ENCODE measurements at places on chromosomes 11 and 22. TPM values are rescaled to one million over a fixed set of nuclear protein-coding genes. Genes with fewer than 3 reads are reported as not detected.

GRCh38 chr11:69153661-69154060 lies 2.1 kb upstream of the SMIM38 start:
- H3K27me3 ChIP-seq, result no peaks in the 10 kb centered on the region
- no peaks in the 10 kb centered on the region for H3K4me1 ChIP-seq
- no peaks in the 10 kb centered on the region for H3K36me3 ChIP-seq
- H3K27ac ChIP-seq, result no peak overlapping the region

DNA sequence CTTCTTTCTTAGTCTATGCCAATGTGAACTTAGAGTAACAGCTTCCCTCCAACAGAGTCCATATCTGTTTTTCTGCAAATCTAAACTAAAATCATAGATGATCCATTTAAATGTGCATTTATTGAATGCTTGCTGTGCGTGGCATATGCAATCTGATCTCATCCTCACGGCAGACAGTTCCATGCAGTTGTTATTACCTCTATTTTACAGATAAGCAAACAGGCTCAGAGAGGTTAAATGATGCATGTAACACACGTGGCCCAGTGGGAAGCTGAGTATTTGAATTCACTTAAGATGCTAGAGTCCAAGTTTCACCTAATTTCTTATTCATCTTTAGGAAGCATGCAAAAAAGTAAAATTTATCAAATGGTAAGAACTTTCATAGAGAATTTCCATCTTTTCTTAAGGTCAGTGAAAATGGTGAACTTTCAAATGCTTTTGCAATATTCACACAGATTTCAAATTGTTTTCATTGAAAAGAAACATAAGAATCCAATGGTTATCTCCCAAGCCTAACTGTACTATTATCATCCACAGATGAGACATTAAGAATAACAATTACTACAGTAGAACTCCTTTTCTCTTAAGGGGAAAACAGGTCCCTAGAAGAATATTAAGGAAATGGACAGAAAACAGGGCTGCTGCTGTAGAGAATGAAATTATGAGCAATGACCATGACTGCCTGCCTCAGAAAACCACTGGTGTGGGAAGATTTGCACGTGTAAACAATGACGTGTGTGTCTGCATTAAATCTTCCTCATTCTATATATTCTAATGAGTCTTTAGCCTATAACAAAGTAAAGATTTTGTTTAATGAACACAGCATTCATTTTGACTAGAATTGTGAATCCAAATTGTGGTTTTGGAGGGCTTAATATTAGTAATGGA lies 1171.3 kb downstream of the LRRC4C start:
- H3K27me3 ChIP-seq, result peaks cover 30% of the 10 kb centered on the region
- no peaks in the 10 kb centered on the region for H3K4me1 ChIP-seq
- DNase-seq, result no peak
- H3K36me3 ChIP-seq, result no peaks in the 10 kb centered on the region
- H3K4me3 ChIP-seq, result no peak overlapping the region
- no peak overlapping the region for H3K27ac ChIP-seq

DNA sequence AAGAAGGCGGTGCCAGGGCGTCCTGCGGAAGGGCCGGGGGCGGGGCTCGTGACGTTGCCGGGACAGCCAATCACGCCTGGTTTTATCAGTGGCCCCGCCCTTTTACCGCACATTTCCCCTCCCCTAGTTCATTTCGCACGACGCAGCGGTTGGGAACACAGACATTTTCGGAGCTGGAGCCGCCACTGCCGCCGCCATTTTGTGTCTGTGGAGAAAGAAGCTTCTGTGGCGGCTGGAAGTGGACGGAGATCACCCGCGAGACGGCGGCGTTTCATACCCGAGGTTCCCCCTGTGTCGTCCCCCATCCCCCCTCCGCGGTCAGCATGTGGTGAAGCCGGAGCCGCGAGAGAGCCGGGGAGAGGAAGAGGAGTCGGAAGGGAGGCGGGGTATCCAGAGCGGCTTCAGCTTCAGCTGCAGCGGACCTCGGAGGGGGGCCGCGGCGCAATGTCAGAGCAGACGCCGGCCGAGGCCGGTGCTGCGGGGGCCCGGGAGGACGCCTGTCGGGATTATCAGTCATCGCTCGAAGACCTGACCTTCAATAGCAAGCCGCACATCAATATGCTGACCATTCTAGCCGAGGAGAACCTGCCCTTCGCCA lies at the start of gene PCF11:
PCF11 (plus strand) TSS at position 136 of the 598 bp plus-strand sequence; CDS start at position 445, 309 bp downstream.
- no peaks in the 10 kb centered on the region for H3K27me3 ChIP-seq
- H3K4me1 ChIP-seq, result peaks cover 7% of the 10 kb centered on the region
- peaks cover 34% of the 10 kb centered on the region for H3K36me3 ChIP-seq
- H3K27ac ChIP-seq, result peak within 1 kb of the TSS; percentile 99
- DNase-seq, result no peak

GRCh38 chr11:71179877-71180605 lies 72.3 kb downstream of the SHANK2 start:
- no peaks in the 10 kb centered on the region for H3K36me3 ChIP-seq
- peak; percentile 53 for DNase-seq
- no peak overlapping the region for H3K4me3 ChIP-seq

DNA sequence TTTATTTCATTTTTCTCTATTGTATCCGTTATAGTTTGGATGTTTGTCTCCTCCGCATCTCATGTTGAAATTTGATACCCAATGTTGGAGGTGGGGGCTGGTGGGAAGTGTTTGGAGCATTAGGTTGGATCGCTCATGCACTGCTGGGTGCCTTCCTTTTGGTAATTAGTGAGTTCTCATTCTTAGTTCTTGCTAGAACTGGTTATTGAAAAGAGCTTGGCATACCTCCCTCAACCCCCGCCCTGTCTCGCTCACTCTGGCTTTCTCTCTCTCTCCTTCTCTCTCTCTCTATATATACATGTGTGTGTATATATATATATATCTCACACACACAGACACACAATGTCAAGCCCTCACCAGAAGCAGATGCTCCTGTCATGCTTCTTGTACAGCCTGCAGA lies 978.7 kb downstream of the DLG2 start:
- peaks cover 6% of the 10 kb centered on the region for H3K4me1 ChIP-seq
- no peak overlapping the region for H3K4me3 ChIP-seq
- no peaks in the 10 kb centered on the region for H3K27me3 ChIP-seq

- no peaks in the 10 kb centered on the region for H3K36me3 ChIP-seq
- H3K4me1 ChIP-seq, result peaks cover 4% of the 10 kb centered on the region
- no peaks in the 10 kb centered on the region for H3K27me3 ChIP-seq
- no peak for DNase-seq
- no peak overlapping the region for H3K27ac ChIP-seq
Measured at GRCh38 chr11:28231475-28231874, 123.3 kb downstream of the METTL15 start.

DNA sequence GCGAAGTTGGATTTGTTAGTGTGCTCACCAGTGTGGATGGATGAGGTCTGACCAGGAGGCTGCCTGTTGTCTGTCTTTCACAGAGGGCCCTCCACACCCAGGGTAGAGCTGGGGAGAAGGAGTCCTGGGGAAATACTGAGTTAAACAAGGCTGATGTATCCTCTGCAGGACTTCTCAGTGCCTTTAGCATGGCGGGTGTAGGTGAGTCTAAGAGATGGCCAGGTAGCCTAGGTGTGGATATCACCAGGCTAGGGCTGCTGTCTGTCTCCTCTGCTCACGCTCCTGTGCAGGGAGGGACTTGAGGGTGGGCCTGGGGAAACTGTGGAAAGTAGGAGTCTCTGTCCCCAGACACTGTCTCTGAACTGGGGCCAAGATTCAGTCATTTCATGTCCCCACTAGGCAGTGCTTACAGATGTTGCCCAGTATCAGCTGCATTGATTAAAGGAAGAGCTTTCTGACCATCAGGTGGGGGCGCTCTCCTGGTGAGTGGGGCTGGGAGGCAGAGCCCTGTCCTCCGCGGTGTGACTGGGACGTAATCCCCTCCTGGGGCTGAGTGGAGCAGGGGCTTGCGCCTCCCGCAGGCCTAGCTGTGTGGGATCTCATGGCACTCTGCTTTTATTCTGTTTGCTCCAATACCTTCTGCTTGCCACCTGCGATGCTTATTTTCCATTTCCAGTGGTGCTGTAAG lies 35.5 kb upstream of the CCDC188 start:
- H3K4me3 ChIP-seq, result no peak overlapping the region
- no peak overlapping the region for H3K27ac ChIP-seq
- no peaks in the 10 kb centered on the region for H3K4me1 ChIP-seq
- no peaks in the 10 kb centered on the region for H3K36me3 ChIP-seq

- H3K4me3 ChIP-seq, result no peak overlapping the region
- H3K4me1 ChIP-seq, result no peaks in the 10 kb centered on the region
- H3K27me3 ChIP-seq, result no peaks in the 10 kb centered on the region
- DNase-seq, result no peak
- peak overlapping the region; percentile 79 for H3K27ac ChIP-seq
Measured at GRCh38 chr22:46652847-46653331, 32.7 kb downstream of the GRAMD4 start.

- no peaks in the 10 kb centered on the region for H3K27me3 ChIP-seq
- peak; percentile 77 for DNase-seq
- peaks cover 15% of the 10 kb centered on the region for H3K4me1 ChIP-seq
- no peak overlapping the region for H3K27ac ChIP-seq
Measured at GRCh38 chr11:7484645-7485044, 661 bp upstream of the OLFML1 start.

DNA sequence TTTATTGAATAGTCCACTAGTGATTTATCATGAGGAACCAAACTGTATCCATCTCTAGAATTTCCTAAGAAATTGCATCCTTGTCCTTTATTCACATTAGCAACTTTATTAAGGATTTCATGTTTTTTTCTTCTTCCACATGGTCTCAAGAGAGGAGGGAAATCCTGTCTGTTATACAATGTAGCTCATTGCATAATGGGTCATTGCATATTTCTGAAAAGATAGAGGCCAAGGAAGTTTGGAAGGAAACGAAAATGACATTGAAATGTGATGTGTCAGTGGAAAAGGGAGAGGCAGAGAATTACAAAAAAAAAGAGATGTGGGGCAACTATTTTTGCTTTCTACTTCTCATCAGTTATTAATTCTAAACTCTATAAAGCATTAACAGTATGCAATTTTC lies 353.1 kb downstream of the METTL15 start:
- H3K4me3 ChIP-seq, result no peak overlapping the region
- DNase-seq, result no peak
- H3K36me3 ChIP-seq, result no peaks in the 10 kb centered on the region
- H3K27ac ChIP-seq, result no peak overlapping the region
- no peaks in the 10 kb centered on the region for H3K4me1 ChIP-seq
- no peaks in the 10 kb centered on the region for H3K27me3 ChIP-seq

DNA sequence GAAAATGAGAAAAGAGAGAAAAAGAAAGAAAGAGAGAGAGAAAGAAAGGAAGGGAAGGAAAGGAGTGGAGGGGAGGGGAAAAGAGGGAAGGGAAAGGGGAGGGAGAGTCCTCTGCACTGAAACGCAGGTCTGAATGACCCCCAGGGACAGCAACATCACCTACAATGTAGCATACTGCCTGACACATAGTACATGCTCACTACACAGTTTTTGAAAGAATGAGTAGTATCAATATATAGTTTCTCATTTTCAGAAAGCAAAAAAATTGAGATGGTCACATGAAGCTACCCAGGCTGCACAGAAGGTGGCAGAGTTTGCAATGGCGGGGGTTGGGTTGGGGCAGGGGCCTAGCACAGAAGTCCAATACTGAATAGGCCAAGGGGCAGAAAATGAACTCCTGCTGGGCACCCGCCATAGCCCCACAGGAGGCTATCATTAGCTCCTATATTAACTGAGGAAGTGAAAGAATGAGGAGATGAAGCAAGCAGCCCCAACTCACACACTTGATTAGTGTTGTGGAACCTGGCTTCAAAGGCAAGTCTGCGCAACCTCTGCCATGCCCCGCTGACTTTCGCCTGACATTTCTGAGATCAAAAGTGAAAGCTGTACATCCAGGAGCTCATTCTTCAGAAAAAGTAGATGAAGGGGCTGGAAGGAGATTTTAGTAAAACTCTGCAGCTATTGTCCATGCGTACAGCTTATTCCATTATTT lies 241.2 kb upstream of the SYN3 start:
- no peaks in the 10 kb centered on the region for H3K36me3 ChIP-seq
- H3K27me3 ChIP-seq, result no peaks in the 10 kb centered on the region
- no peak overlapping the region for H3K4me3 ChIP-seq
- peaks cover 7% of the 10 kb centered on the region for H3K4me1 ChIP-seq
- no peak for DNase-seq
- no peak overlapping the region for H3K27ac ChIP-seq

GRCh38 chr11:85628771-85629341 lies 463 bp downstream of the TMEM126B start:
- DNase-seq, result no peak
- peaks cover 7% of the 10 kb centered on the region for H3K4me1 ChIP-seq
- no peaks in the 10 kb centered on the region for H3K27me3 ChIP-seq

- H3K4me3 ChIP-seq, result no peak overlapping the region
- H3K27me3 ChIP-seq, result no peaks in the 10 kb centered on the region
- no peaks in the 10 kb centered on the region for H3K4me1 ChIP-seq
- H3K27ac ChIP-seq, result no peak overlapping the region
Measured at GRCh38 chr11:77074626-77075221, 8.0 kb downstream of the CAPN5 start.

DNA sequence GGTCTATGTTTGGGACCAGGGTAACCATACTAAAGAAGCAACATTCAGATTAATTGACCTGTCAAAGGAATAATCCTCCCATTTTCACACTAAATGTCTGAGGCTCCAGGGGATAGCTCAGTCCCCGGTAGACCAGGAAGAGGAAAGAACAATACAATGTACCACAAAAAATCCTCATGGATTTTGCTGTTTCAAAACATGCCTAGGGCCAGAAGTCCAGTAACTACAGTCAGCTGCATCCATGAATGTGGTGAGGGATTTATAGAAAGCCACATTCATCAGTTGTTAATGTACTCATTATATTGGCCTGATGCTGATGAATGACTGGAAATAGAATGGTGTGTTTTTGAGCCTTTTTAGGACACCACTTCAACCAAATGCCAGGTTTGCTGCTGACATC lies 6.9 kb upstream of the ETS1 start:
- peaks cover 22% of the 10 kb centered on the region for H3K4me1 ChIP-seq
- no peak for DNase-seq
- H3K4me3 ChIP-seq, result no peak overlapping the region
- no peak overlapping the region for H3K27ac ChIP-seq

- H3K4me3 ChIP-seq, result no peak overlapping the region
- no peak overlapping the region for H3K27ac ChIP-seq
- no peaks in the 10 kb centered on the region for H3K4me1 ChIP-seq
Measured at GRCh38 chr11:101508370-101508769, 75.4 kb downstream of the TRPC6 start.

- peak; percentile 16 for DNase-seq
- H3K27ac ChIP-seq, result no peak overlapping the region
- no peak overlapping the region for H3K4me3 ChIP-seq
- H3K4me1 ChIP-seq, result peaks cover 3% of the 10 kb centered on the region
- no peaks in the 10 kb centered on the region for H3K27me3 ChIP-seq
Measured at GRCh38 chr11:20087118-20087521, 73.2 kb downstream of the DBX1 start.

Gene CARD18
- not detected for total RNA-seq

Gene PRAME
- 0.44 TPM for total RNA-seq

Gene ZP1
- total RNA-seq, result not detected

Gene SORL1
- total RNA-seq, result 57.5 TPM

Gene OR51F1
- not detected for total RNA-seq

Gene MCAM
- total RNA-seq, result 21.9 TPM

Gene VSIG10L2
- not detected for total RNA-seq

Gene RAG2
- total RNA-seq, result not detected

Gene TSSK2
- not detected for total RNA-seq

Gene SERPIND1
- total RNA-seq, result not detected

Gene UBQLNL
- total RNA-seq, result 0.26 TPM

Gene RAG1
- total RNA-seq, result 0.86 TPM

Gene ALG12
- 26.2 TPM for total RNA-seq

Data from endodermal cell (in vitro differentiated cells).